ENCODE measurements at places on chromosomes 6 and 20.

DNA sequence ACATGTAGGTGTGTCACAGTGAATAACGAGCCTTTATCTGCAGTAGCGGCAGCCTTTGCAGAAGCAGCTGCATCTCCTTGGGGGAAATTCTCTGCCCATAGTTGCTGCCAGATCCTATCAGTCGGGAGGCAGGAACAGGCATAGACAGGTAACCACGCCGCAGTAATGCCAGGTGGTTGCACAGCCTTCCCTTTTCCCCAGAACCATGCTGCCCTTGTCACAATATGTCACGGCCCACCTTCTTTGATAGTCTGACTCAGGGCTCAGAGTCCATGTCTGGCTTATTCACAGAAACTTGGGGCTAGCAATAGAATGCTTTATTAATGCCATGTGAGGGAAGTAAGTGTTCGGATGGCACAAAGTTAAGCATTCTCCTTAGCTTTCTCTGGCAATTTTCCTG, 76.6 kb downstream of the F13A1 start:
- no peak for DNase-seq

DNA sequence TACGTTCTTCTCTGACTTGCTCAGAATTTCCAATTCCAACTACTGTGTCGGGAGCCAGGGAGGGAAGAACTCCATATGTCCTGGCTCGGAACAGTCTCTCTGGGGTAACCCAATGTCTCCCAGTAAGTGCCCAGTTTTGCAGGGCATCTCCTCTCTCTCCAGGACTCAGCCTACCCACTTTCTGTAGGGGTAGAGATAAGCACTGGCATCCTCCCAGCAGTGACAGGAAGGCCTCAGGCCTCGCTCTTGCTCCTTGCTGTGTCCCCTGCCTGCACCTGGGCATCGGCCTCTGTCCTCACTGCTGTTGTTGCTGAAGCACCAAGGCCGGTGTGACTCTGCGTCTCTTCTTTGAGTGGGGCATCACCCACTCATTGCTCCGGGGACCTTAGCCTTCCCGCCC, 388.9 kb upstream of the JARID2 start:
- no peak for DNase-seq

DNA sequence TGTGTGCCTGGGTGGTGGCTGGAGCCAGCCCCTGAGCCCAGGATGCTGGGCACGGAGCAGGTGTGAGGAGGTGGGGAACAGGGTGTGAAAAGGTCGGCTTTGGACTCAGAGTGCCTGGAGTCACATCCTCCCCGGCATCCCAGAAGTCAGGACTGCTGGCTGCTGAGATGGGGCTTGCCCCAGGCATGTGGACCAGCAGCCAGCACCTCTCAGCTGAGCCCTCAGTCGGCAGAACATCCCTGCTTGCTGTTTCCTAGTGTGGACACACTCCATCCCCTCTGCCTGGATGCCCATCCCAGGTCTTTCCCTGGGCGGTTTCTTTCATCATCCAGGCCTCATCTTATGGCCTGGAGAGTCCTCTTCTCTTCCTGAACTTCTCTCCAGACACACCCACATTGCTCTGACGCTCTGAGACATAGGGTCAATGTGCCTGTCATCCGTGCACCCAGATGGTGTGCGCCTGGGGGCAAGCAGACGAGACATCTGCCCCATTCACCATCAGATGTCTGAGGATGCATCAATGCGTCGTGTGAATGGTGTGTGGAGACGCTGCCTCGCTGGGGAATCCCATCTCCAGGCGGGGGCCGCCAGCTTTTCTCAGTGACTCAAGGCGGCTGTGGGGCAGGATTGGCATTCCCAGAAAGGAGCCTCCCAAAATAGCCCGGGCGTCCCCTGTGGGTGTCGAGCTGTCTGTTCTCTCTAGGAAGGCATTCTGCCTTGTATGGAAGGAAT, 104.2 kb downstream of the SYCP2 start:
- no peak for DNase-seq

DNA sequence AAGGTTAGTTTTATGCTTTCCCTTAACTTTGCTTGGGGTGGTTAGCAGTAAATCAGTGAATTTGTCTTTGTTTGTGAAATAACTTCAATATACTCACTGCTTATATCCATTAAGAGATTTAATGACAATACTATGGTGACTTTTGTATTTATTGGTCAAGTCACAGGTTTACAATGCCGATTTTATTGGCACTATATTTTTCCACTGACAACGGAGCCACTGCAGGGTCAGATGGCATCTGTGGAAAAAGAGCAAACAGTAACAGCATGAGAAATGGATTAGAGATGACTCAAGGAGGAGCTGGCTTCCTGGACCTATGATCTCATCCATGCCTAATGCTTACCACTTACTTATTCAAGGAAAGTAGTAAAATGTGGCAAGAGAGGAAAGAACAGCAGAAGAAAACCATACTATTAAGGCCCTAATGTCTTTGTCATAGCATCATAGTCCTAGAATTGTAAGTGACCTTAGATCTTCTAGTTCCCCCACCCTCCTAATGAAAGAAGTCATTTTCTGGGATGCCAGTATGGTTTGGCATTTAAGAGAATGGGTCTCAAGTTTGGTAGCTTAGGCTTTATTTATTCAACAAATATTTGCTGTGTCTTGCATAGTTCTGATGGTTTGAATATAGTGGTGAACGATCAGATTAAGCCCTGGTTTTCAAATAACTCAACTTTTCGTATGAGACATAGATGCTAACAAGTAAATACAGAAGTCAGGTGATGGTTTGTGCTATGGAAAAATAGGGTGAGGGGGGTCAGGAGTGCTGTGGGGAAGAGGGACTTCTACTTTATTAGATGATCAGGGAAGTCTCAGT, 18.5 kb downstream of the RNF144B start:
- peak; percentile 39 for DNase-seq

DNA sequence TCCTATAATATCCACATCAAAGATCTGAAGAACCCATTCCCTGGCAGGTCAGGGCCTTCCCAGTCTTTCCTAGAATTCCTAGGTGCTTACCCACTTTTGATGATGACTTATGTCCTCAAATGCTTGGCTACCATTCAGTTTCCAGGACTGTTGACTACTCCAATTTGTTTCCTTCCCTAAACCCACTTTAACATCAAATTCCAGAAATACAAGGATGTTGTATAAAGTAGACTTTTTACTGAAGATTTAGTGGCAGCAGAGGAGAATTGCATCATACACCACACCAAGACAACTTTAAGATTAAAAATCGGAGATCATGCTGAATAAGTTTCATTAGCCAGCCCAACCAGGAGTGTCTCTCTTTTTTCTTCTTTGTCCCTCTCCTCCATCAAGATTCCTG, 203.3 kb upstream of the LAMP5 start:
- no peak for DNase-seq
